ENCODE measurements at places on chromosomes 7 and 10.

DNA sequence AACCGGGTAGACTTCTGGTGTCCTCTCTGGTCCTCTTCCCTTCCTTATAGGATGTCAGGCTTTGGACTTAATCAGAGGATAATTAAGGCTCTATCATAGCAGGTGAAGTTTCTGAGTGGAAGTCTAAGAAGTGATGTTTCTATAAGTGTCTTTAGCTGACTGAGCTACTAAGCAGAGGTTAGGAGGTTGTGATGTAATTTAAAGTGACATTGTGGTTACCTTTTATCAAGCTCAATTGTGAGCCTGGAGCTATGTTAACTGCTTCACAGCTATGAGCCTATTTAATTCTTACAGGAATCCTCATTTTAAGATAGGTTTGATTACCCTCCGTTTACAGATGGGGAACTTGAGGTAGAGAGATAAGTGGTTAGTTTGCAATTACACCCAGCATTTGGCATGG, 365.1 kb downstream of the AUTS2 start:
- DNase-seq, result no peak

GRCh38 chr7:47326220-47326619, 255.7 kb downstream of the TNS3 start:
- no peak for DNase-seq

- no peak for DNase-seq
Measured at GRCh38 chr10:122461367-122461728, at the start of gene HTRA1. Gene HTRA1, plus strand, starts transcription at chr10:122461553. Its CDS starts 100 bp downstream, at chr10:122461653.

DNA sequence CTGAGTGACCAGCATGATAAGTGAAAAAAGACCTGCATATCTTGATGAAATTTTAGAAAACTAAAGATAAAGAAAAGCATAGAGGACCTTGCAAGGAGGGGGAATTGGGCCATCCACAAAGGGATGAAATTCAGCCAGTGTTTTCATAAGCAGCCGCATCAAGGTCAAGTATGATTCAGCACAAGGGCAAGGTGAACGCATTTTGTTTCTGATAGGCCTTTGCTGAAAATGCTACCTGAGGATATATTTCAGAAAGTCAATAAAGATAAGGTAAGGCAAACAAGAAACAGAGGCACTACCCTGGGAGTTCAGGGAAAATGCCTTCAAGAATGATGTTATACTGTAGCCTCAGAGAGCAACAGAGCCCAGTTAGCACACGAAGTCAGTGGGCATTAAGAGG, 55.0 kb upstream of the SHH start:
- DNase-seq, result no peak

- DNase-seq, result no peak
Measured at GRCh38 chr7:106755641-106756040, 94.7 kb upstream of the CCDC71L start.

- DNase-seq, result no peak
Measured at GRCh38 chr10:62911210-62911963, 95.2 kb upstream of the EGR2 start.

DNA sequence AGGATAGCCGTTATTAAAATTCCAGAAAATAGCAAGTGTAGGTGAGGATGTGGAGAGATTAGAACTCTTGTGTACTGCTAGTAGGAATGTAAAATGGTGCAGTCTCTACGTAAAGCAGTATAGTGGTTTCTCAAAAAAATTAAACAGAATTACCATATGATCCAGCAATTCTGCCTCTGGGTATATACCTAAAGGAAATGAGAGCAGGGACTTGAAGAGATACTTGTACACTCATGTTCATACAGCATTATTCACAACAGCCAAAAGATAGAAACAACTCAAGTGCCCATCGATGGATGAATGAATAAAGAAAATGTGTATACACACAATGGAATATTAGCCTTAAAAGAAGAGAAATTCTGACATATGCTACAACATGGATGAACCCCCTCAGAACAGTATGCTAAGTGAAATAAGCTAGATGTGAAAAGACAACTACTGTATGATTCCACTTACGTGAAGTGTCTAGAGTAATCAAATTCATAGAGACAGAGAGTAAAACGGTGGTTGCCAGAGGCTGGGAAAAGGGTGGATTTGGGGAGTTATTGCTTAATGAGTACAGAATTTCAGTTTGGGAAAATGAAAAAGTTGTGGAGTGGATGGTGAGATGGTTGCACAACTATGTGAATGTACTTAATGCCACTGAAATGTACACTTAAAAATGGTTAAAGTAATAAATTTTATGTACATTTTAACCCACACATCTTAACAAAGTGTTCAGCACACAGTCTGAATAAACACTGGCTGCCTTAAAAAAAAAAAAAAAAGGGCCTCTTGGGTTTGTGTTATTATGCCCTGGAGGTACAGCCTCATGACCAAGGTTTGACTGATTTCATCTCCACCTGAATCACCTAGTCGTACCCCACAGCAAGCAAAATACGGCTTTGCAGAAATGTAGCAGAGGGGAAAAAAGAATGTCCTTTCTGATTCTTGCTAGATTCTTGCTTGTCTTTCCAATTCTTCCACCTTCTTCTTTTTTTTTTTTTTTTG, 26.2 kb downstream of the BUB3 start:
- no peak for DNase-seq

DNA sequence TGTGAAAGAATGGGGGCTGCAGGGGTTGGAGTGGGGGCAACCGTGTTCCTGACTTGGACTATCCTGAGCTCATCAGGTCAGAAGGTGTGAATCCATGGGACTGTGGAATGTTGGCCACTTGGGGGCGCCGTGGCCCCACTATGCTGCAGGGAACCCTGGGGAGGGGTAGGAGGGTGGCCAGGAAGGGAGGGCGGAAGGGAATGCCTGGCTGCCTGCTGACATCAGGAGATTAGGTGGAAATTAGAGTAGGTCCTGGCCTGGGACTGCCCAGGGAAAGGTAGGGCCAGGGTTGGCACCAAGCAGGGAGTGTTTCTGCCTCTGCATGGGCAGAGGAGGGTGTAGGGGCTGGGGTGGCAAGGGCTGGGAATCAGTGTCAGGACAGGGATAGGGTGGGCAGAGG, 65.8 kb upstream of the PRSS58 start:
- no peak for DNase-seq

- DNase-seq, result no peak
Measured at GRCh38 chr7:155209478-155210319, 88.0 kb upstream of the INSIG1 start.

DNA sequence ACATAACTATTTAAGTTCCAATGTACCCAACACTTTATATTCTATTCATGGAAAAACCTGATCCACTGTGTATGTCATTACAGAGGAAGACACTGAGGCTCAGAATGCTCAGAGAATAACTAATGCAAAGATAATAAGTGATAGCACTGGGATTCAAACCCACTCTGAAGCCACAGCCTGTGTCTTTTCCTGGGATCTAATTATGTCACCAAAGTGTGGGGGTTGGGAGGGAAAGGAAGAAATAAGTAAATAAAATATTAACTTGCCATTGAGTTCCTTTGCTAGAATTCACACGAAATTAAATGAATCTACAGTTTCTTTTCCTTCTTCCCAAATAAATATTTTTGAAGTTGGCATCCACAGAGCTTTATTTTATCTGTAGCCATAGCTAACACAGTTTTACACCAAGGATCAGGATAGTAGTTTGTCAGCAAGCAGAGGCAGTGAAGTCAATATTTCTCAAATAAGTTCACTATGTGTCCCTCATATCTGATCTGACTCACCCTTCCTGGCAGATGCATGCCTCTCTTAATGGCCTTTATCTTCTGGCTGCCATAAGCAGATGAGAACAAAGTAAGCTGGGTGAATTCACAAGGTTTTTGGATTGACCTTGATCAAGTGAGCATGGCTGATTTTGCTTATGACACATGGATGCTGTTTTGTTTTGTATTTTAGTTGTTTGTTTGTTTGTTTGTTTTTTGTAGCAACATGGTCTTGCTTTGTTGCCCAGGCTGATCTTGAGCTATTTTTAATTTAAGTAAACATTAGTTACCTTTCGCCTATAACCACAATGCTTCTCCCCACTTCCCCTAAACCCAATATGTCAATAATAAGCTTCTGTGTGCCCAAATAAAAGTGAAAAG, 6.3 kb downstream of the RAPGEF5 start:
- no peak for DNase-seq

DNA sequence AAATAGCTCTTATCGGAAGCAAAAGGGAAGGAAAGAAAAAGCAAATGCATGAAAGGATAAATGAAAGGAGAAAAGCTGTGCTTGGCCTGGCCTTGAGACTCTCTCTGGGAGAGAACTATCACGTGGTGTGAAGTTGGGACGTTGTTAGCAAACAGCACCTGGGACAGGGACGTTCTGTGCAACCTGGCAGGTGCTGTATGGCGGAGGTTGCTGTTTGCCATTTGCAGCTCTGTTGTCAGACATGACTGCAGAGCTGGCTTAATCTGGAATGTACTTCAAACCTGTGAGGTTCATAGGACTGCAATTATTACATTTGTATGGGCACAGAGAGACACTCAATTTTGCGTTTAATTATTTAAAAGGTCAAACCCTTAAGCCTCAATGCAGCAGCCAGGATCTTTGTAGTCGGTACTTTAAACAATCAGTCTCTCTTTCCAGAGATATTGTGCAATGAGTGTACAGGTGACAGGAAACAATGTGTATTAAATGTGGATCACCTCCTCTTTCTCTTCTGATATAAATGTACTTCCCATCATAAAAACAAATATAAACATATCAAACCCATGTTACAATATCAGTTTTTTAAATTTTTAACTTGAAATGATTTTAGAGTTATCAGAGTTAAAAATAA, 800.5 kb upstream of the KCND2 start:
- DNase-seq, result no peak

DNA sequence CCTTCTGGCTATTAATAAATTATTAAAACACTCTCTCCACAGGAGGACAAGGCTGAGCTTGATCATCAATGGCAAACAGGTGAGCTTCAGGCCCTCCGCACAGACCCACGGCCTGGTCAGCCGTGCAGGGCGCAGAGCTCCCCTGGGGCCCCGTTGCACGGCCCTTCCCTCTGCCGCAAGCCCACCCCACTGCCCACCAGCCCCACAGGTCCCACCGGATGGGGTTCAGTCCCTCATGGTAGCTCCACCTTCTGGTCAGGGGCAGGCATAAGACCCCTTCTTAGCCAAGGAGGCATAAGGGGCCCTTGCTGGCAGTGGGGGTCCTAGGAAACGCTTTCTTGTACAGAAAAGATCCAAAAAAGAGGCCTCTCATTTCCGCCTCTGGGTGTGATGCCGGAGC, 84.6 kb downstream of the MAD1L1 start:
- no peak for DNase-seq

DNA sequence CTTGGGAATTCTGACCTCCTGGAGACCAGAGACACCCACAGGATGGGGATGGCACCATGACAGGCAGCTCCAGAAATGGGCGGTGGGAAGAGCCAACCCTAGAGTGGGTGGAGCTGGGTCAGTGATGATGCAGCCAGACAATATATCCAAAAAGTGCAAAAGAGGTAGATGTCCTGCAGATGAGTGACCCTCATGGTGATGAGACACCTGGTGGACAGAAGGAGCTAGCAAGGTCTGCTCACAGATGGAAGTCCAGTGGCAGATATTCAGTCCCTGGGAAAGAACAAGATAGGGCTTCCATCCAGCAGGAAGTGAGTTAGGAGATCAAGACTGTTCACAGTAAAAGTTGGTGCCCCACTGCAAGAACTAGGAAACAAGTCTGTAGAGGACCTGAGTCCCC, 19.2 kb upstream of the GRB10 start:
- DNase-seq, result no peak

DNA sequence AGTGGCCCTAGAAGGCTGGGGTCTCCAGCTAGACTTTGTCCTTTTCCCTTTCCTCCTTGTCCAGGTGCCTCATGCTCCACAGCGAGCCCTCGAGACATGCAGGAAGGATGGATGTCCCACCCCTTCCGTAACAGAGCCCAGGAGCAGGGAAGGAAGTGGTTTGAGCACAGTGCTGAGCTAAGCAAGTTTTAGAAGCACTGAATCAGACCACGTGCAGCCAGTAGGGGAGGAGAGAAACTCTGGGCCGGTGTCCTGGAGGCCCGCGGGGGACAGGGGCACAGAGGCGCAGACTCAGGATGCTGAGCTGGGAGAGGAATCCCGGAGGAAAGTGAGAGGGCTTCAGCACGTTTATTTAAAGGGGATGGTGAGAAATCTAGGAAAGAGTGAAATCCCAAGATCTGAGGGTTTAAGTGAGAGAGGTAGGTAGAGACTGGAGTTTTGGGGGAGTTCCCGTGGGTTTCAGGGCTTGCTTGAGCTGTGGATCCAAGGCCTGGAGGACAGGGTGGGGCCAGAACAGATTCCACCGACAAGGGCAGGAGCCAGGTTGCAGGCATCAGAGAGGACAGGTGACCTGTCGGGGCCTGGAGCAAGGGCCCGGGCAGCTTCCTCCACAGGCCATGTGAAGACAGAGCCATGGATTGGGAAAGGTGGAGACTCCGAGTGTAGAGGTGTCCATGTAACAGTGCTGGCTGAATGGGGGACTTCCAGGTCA, 4.4 kb upstream of the IRF5 start:
- DNase-seq, result no peak

GRCh38 chr10:62147425-62147824, 121.2 kb downstream of the RTKN2 start:
- no peak for DNase-seq

DNA sequence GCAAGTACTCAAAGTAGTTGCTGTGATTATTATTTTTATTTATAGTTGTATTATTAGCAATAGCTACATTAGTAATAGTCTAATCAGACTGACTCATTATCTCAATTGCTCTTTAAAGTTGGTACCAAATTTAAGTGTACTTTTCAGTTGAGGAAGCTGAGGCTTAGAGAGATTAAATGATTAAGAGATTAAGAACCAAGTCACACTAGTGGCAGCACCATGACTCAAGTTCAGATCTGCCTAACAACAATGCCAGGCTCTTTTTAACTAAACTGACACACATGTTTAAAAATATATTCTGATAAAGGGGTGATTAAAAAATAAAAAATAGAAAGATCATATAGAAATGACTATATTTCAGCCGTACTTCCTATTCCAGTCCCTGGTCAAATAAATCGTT, 42.0 kb downstream of the FZD1 start:
- no peak for DNase-seq

DNA sequence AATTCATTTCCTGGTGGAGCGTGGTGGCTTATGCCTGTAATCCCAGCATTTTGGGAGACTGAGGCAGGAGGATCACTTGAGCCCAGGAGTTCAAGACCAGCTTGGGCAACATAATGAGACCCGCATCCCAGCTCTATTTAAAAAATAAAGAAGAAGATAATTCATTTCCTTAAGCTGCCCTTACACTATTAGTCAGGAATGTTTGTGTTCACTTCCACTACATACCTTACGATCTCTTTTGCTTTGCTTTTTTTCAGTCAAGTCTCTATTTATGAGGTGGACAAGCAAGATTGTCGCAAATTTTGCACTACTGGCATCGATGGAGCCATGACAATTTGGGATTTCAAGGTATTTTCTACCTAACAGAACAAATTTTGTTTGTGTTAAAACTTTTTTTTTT, 11.2 kb upstream of the ARPC1B start:
- no peak for DNase-seq
